ENCODE measurements at places on chromosomes 12 and 14.

GRCh38 chr12:76922866-76923265, 44.0 kb upstream of the CSRP2 start:
- DNase-seq = no peak

DNA sequence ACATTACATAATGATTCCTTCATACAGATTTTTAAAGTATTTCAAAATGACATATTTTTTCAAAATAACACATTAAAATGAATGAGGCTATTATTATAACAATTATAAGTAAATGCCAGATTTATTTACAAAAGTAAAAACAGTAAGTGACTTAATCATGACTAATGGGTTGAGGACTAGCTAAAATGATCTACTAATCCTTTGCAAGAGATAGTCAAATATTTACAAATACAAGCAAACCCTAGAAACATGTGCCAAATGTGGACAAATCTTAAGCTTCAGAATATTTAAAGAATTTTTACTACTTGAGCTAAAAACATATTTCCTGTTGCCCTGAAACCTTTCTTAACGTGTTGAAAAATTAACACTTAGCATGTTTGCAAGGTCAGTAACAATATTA, 74.8 kb downstream of the KIF21A start:
- no peak for DNase-seq

- DNase-seq = no peak
These were observed 2.1 kb upstream of the ARHGAP5 start for GRCh38 chr14:32074887-32075572.

DNA sequence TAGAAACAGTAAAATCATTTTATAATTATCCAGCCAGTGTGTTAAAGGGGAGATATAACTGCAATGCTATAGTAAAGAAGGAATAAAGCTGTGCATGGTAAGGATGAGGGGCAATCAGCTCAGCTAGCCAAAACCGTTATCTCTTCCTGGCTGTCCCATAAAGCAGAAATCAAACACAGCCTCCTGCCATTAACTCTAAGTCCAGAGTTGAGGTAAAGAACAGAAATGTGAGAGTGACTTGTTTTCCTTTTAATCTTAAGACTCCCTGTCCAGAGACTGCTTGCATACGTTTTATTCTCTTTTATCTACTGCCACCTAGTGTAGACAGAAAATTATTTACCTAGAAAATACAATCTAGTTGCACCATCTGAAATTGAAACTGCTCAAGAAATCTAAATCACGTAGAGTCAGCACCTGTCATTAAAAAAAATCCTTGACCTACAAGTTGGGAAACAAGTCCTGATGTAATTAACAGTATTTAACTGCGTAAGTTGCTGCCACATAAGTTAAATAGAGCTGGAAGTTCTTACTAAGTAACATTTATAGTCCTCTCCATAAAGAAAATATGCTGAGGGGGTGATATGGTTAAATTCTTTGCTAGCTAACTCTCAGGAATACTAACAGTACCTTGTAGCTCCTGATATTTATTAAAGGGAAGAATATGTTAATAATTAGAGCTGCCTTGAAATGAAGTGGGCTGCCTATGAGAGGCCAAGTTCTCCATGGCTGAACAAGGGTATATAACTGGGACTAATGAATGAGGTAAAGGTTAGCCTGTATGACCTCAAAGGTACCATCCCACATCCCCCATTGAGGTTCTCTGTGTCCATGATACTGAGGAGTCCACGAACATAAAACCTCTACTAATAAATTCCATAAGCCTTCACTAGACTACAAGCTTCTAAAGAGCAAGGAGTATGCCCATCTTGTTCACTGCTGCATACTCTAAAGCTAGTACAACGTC, 62.7 kb downstream of the GALNT4 start:
- DNase-seq = no peak

- DNase-seq = no peak
These were observed 87.0 kb downstream of the SAMD4A start for GRCh38 chr14:54653712-54654469.

DNA sequence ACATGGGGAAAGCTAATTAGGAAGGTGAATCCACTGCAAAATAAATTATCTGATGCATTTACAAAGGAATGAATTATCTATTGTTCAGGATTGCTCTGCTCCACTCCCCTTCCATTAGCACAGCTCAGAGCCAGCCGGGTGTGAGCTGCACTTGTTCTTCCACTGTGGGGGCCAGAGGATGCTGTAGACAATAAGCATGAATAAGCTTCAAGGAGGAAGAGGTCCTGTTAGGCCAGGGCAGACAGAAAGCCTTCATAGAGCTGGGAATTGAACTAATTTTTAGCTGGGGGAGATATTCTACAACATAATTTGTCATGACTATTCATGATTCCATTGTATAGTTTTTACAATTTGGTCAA, 137.6 kb upstream of the MAX start:
- DNase-seq = no peak

GRCh38 chr14:33475623-33476022, 475.3 kb downstream of the EGLN3 start:
- peak; percentile 28 for DNase-seq

GRCh38 chr14:85010186-85010585, 519.8 kb upstream of the FLRT2 start:
- no peak for DNase-seq

DNA sequence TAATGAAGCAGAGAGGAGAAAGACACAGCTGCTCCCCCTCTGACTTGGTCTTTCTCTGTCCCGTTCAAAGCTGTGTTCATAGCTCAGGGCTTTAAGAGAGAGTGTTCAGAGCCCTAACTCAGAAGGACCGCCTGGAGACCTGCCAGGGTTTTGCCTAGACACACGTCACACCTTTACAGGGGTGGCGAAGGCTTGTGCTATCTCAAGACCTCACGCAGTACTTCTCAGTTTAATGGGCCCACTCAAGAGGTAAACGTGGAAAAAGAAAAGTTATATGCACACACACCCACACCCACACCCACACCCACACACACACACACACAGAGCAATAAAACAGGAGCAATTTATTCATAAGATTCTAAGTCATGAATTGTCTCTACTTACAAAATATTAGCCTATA, 374.3 kb downstream of the C12orf75 start:
- no peak for DNase-seq

- DNase-seq = no peak
These were observed 42.0 kb downstream of the LTBP2 start for GRCh38 chr14:74569806-74570591.

DNA sequence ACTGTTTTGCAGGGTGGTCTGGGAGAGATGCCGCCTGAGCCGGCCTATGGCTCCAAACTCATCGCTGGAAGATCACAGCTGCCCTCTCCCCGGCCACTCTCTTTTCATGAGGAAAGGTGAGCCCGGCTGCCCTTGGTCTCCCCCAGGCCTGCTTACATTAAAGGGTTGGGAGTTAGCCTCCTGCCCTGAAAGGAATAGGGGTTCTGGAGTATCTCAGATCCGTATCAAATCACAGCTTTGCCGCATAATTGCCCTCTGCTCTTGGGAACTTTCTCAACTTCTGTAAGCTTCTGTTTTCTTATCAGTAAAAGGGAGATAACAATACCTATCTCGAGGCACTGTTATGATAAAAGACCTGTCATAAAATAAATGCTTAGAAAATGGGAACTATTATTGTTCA, 17.6 kb downstream of the PHLDA1 start:
- DNase-seq = no peak

GRCh38 chr12:103855896-103856657, 15.0 kb upstream of the NT5DC3 start:
- no peak for DNase-seq

DNA sequence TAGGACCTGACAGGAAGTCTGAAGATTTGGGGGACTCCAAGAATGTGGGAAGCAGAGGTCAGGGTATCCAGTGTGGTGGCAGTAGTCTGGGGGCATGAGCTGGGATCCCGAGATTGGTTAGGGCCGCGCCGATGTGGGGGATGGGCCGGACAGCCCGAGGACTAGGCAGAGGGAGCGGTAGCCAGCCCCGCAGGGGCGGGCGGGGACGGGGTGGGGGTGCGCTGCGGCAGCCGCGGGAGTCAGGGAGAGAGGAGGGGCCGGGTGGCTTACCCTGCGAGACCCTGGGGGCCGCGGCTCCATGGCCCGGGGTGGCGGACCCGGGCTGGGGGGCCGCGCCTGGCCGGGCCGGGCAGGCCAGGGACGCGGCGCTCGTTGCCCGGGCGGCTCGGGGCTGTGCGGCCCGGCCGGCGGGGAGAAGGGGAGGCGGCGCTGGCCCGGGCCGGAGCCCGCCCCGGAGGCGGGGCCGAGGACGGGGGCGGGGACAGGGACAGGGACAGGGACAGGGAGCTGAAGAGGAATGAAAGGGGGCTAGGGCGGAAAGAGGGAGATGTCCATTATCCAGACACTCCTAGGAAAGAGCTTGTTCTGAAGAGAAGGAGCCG, 5.6 kb downstream of the ZNF385A start:
- no peak for DNase-seq

DNA sequence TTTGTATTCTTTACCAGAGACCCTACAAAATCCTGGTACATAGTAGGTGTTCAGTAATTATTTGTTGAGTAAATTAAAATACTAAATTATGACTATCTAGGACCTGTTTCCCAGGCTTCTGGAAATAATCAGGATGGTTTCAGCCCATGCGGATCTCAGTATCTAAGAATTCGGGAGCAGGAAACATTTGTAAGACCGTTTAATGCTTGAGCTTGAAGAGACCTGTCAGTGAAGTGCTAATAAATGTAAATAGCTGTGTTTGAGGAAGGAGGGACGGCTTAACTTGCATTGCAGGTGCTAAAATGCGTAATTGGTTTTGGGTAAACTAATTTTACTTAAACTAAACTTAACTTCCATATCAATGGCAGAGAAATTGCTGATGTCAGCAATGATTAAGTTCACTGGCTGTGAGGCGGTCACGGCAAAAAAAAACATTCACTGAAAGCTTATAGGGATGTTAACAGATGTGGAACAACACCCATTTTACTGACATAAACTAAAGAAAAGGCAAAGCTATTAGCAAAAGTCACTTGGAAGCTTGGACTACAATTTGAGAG, 28.6 kb upstream of the AEBP2 start:
- no peak for DNase-seq

- DNase-seq = no peak
These were observed 27.2 kb downstream of the ARHGAP5 start for GRCh38 chr14:32104308-32104707.

- DNase-seq = no peak
These were observed 31.0 kb upstream of the GALNT9 start for GRCh38 chr12:132360410-132360809.

- DNase-seq = no peak
These were observed 4.3 kb upstream of the PLEKHG7 start for GRCh38 chr12:92698474-92698873.

GRCh38 chr14:99708449-99708848, 24.4 kb downstream of the CYP46A1 start:
- no peak for DNase-seq

- DNase-seq = no peak
These were observed 136.9 kb downstream of the NUAK1 start for GRCh38 chr12:106001837-106002218.

GRCh38 chr14:89681086-89682018, 264.3 kb upstream of the FOXN3 start:
- peak; percentile 50 for DNase-seq

DNA sequence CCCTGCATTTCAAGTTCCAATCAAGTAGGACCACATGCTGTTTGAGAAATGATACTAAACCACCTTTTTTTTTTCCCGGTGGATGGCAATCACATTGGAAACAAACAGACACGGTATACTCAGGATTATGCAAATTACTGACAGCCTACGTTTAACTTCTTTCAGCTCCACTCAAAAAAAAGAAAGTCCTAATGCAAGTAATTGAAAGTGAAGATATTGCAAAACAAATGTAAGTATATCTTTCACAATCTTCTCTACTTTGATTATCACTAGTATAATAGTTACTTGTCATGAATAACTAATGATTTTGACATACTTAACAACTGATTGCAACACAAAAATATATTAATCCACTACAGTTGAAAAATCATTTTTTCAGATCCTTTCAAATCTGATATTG, 2.6 kb upstream of the OSBPL8 start:
- DNase-seq = no peak

DNA sequence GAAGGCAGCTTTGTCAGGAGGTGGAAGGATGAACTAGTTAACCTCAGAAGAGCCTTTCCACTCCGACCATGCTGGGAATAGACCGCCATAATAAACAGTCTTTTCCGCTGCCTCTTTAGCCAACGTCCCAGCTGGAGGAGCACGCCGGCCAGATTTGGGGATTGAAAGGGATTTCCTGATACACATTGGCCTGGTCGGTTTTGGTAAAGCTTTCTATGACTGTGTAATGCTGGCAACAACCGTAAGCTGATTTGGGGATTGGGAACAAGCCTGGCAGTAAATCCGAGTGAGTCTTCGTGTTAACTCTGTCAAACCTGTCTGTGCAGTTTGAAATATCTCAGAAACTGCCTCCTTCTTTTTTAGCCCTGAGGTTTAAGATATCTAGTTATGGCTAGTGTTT, 87.0 kb downstream of the DAD1 start:
- peak; percentile 17 for DNase-seq

DNA sequence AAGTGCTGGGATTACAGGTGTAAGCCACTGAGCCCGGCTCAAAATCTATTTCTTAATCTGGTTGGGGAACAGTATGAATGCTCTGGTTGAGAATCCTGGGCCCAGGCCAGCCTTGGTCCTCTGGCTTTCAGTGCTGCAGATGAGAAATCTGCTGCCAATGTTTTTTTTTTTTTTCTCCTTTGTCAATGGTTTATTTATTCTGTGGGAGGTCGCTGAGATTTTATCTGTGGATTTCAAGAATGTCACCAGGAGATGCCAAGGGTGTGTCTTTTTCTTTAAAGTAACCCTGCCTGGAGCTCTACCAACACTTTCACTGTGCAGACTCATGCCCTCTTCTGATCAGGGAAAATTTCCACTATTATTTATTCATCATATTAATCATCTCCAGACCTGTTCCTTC, 3.6 kb downstream of the SLC25A29 start:
- DNase-seq = no peak

- no peak for DNase-seq
These were observed 7.0 kb downstream of the KRT6B start for GRCh38 chr12:52444647-52445595.

DNA sequence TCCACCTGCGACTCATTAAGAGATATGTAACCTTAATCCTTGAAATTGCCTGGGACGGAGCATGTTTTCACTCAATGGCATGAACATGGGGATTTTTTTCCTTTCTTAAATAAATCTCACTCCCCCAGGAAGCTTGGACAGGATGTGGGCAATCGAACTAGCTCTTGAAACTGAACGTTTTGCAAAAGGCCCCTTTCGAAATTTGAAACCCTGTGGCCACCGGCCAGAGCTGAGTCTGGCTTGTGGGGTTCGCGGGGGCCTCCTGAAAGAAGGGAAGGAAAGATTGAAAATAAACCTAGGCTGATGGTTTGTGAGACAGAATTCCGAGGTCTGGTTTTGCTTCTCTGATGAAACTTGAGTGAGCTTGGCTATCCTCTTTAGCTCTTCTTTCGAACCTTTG, 101.4 kb upstream of the RTL1 start:
- no peak for DNase-seq
